ENCODE measurements at places on chromosomes 6 and 20. TPM values are rescaled to one million over a fixed set of nuclear protein-coding genes. Genes with fewer than 3 reads are reported as not detected.

Gene PTCRA
- not detected for total RNA-seq

Gene PAX1
- total RNA-seq: not detected

Gene OPRM1
- total RNA-seq: not detected

Gene PACSIN1
- total RNA-seq: not detected

Gene SLC32A1
- not detected for total RNA-seq

Gene EPB41L2
- 60.3 TPM for total RNA-seq

All from smooth muscle cell of the pulmonary artery (primary cell).